ENCODE measurements at places on chromosomes 4 and X.

DNA sequence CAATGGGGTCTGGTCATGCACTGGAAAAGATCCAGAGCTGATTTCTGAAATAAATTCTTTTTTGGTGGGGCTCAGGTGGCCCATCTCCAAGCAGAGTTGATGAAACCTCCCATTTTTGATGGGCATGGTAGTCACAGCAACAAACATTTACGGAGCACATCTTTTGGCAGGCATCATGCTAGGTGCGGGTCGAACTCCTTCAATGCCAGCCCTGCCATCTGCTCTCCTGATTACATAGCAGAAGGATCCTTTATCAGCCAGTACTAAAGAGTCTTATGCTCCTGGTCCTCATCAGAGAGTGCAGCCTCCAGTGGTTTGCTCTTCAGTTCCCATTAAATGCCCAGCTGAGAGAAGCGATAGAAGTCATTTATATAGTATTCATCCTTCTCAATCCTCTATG lies 121.7 kb downstream of the GRXCR1 start:
- DNase-seq, result no peak

DNA sequence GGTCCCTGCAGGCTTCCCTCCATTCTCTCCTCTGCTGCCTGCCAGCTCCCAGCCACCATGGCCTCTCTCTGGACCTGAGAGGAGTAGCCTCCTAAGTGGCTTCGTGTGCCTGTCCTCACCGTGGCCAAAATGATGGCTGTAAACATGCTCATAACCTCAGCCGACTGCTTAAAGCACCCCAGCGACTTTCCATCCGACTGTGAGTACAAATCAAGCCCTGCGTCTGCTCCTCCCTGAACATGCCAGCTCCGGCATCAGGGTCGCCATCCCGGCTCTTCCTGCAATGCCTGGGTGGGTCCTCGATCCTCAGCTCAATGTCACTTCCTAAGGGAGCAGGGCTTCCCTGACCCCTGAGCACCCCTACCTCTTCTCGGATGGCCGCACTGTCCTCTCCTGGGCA lies 3.3 kb upstream of the SORCS2 start:
- DNase-seq, result no peak

DNA sequence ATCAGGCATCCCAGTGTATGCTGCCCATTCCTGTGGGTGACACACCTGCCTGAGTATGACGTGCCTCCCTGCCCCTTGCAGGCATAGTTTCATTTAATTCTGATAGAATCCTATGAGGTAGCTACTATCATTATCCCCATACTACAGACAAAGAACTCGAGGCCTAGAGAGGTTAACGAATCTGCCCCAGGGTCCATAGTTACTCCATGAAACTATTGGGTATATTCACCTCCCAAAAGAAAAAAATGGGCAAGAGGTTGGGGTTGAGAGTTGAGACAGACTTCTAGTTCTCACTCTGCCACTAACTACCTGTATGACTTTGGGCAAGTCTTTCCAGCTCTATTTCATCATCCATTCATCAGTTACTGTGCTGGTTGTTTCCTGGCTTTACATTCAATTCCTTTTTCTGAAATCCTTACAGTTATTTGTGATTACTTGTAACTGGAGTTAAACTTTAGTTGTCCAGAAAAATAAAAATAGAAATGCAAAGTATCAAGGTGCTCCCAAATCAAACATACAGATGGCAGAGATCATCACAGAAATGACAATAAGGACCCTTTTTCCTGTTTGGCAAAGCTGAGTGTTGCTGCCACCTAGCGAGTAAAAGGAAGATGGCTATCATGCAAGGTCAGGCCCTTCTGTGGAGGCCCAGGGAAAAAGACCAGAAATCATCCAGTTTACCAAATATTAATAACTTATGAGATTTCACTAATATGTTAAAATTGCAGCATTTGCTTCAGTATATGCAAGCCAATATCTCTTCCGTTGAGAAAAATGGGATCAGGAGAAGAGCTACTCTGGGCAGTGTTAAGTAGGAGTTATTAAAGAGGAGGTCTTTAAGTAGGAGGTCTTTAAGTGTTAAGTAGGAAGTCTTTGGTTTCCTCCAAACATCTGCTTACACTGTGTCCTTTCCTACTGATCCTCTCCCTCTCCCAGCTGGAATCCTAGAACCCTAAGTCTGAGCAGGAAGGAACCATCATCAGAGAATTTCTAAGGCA lies 17.1 kb upstream of the MAP7D3 start:
- DNase-seq, result peak; percentile 12

DNA sequence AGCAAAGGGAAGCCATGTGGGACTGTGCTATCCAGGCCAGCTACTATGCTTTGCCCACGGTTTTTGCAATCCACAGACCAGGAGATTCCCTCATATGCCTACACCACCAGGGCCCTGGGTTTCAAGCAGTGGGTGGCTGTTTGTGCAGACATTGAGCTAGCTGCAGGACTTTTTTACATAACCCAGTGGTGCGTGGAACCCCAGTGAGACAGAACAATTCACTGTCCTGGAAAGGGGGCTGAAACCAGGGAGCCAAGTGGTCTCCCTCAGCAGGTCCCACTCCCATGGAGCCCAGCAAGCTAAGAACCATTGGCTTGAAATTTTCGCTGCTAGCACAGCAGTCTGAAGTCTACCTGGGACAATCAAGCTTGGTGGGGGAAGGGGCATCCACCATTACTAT lies 959.9 kb downstream of the FSTL5 start:
- no peak for DNase-seq

DNA sequence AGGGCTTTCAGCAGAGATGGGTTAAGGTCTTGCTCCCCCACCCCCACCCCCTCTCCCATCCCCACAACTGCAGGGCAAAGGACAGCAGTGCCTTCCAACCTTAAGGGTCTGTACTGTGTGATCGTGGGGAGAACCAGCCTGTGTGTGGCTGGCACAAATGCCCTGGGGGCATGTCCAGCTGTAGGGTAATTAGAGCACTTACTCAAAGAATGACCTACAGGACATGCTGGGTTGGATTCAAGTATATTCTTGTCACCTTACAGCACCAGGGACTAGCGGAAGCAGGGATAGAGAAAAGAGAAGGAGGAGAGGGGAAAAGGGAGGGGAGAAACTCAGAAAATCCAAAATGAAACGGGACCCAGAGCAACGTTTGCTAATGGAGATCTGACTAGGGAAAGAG lies 191.3 kb upstream of the GATB start:
- DNase-seq, result no peak

GRCh38 chr4:4575284-4576211 lies 33.7 kb upstream of the STX18 start:
- DNase-seq, result peak; percentile 12

GRCh38 chrX:16119353-16120220 lies 3.8 kb upstream of the GRPR start:
- no peak for DNase-seq

DNA sequence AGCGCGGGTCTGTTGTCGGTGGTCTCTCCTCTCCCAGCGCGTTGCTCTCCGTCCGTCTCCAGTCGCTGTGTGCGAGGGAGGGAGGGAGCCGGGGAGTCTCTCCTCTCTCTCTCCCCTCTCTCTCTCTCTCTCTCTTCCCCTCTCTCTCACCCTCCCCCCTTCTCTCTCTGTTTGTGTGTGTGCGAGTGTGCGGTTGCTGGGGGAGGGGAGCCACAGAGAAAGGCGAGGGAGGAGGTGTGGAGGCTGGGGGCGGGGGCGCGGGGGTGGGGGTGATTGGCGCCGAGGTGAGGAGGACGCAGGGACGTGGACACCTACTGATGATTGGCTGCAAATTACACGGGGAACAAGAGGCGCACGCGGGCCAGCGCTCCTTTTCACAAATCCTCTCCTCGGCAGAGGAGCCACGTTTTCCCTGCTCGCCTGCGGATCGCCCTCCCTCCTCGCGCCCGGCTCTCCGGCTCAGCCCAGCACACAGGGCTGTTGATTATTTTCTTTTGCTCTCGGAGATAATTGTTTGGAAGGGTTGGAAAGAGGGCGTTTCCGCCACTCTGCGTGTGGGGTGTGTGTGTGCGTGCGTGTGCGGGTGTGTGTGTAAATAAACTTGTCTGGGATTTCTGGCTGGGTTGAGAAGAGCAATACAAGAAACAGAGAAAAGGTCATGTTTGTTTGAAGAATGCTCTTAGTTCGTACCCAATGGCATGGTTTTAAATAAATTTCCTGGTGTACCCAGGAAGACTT lies at the start of gene CXXC4:
TSS of gene CXXC4 (minus strand) at position 73 of the 738 bp plus-strand sequence. CDS start 3,092 bp downstream, outside the sequence.
- peak; percentile 61 for DNase-seq

DNA sequence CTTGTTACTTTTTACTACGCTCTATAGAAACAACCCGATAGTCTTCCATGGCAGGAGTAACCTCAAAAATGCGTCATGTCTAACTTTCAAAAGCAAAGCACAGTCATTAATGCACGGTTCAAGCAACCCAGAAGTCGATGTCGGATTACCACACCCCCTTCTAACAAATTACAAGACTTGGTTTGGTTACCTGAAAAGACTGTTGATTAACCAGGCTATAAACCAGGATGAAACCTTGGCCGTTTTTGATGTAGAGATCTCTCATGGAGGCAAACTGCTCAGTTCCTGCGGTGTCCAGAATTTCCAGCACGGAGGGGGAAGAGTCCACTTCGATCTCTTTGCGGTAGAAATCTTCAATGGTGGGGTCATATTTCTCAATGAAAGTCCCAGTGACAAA lies 2.4 kb downstream of the RAP2C start:
- peak; percentile 55 for DNase-seq

DNA sequence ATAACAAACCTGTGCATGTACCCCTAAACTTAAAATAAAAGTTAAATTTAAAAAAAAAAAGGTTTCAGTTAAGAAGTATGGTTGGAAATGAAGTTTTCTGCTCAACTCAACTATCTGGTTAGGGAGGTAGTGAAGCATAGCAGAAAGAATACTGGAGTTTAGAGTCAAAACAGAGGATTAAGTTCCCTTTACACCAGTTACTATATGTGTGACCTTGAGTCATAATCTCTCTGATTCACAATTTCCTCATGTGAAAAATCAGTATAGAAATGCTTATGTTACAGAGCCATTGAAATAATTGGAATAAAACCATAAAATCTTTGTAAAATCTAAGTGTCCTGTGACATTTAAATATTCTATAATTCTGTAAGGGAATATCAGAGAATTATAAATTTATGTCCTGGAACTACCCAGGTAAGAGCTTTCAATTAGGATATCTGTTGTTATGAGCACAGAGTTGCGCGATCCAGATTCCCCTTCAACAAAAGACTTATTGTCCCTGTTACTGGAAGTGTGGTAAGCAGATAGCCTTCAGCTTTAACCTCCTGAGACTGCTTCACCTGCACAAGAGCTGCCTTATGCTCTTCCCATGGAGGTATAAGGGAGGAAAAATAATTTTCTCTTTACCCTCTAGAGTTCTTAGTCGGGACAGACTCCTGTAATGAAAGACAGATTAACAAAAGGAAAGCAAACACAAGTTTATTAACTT lies 203.8 kb upstream of the NRK start:
- peak; percentile 1 for DNase-seq

DNA sequence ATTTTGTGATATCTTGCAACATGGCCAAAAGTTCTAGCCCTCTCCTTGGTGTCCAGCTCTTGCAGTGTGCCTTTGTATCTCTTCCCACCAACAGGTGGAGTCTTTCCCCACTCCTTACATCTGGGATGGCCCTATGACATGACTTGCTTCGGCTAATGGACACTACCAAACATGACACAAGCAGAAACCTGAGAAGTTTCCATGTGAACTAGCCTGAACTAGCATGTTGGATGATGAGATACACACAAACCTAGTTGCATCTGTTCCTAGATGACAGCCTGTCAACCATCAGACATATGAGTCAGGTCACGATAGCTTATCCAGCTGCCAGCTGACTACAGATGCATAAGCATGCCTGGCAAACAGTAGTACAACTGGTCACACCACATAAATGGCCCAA lies 207.5 kb upstream of the FTHL17 start:
- DNase-seq, result no peak

GRCh38 chr4:148211533-148211932 lies 230.7 kb downstream of the NR3C2 start:
- DNase-seq, result peak; percentile 21

- DNase-seq, result no peak
These were observed 882.7 kb upstream of the PCDH10 start for GRCh38 chr4:132266374-132266773.

- no peak for DNase-seq
These were observed 50.2 kb downstream of the ITIH6 start for GRCh38 chrX:54747733-54748393.

- DNase-seq, result no peak
These were observed 45.9 kb downstream of the LGI2 start for GRCh38 chr4:24984602-24985532.

GRCh38 chr4:159400558-159401225 lies 297.8 kb downstream of the RAPGEF2 start:
- DNase-seq, result peak; percentile 95

DNA sequence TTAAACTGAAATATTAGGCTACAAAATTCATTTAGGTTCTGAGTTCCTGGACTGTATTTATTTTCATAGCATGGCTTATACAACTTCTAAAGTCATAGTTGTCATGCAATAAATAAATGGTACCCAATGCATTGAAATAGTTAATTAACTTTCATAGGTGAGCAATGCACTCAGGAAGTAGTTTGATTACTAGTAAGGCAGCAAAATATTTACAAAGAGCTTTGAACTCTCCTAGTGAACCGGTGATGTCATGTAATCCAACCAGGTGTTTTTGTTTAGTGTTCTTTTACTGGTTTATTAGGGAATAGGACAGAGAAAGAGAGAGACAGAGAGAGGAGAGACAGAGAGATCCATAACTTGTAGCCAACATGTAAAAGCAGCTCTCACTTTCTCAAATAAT lies 228.6 kb upstream of the CTSO start:
- no peak for DNase-seq

- DNase-seq, result peak; percentile 44
These were observed 63.8 kb upstream of the ATOH1 start for GRCh38 chr4:93764639-93765246.

DNA sequence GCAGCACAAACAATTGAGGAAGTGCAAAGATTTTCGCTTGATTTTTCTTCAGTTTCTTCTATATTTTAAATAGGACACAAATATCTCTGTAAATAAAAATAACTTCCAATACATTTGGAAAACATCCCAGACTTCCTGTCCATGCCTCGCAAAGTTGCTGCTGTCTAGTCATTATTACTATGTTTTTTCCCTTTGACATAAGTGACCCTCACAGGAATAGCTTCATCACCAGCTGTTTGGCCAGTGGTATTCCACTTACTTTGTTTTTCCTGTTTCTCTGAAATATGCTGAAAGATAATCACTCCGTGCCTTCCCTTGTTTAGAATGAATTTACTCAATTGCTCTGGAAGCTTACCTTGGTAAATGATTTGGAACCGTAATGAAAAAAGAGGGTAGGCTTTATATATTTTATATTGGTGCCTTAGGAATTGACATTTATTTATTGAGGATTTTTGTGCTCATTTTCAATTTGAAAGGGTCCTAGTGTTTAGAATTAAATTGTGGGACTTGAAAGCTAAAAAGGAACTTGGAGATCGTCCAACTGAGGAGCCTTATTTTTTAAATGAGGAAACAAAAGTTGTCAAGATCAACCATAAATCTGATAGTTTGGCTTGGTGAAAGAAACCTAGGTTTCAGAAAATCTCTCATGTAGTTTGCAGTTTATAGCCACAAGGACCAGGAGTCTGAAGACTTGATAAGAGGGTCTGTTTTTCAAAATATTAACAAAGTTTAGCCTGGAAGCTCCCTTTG lies 65.6 kb downstream of the CDKL5 start:
- DNase-seq, result no peak

GRCh38 chr4:11116940-11117339 lies 311.8 kb downstream of the HS3ST1 start:
- no peak for DNase-seq

- no peak for DNase-seq
These were observed 15.0 kb upstream of the UNC5C start for GRCh38 chr4:95563638-95564337.

All from amniotic epithelial cell (primary cell).